ENCODE measurements at places on chromosomes 5 and 9.

- no peak for DNase-seq
Observed at GRCh38 chr9:19030899-19031298, 2.1 kb downstream of the SAXO1 start.

- DNase-seq: no peak
Observed at GRCh38 chr9:137891588-137892423, 14.2 kb downstream of the CACNA1B start.

DNA sequence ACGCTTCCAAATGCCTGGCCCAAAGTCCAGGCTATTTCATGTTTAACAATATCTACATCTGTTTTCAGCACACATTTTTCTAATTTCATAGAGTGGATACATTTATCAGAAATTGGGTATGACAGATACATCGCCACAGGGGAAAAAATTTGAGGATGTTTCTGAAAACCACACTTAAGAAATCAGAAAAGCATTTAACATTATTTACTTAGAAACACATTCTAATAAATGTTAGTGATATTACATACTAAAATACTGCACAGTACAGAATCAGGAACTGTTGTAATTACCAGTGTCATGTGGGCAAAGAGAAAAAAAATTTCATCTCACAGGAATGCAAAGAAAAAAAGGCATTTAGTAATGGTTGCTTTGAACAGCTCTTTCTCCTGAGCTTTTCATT is 310.5 kb upstream of the KIF2A start:
- DNase-seq: no peak

GRCh38 chr5:22542340-22542739 is 310.8 kb downstream of the CDH12 start:
- DNase-seq: no peak

GRCh38 chr9:128503870-128504269 is 649 bp upstream of the GLE1 start:
- no peak for DNase-seq

- DNase-seq: no peak
Observed at GRCh38 chr9:83056174-83056573, 6.8 kb downstream of the RASEF start.

DNA sequence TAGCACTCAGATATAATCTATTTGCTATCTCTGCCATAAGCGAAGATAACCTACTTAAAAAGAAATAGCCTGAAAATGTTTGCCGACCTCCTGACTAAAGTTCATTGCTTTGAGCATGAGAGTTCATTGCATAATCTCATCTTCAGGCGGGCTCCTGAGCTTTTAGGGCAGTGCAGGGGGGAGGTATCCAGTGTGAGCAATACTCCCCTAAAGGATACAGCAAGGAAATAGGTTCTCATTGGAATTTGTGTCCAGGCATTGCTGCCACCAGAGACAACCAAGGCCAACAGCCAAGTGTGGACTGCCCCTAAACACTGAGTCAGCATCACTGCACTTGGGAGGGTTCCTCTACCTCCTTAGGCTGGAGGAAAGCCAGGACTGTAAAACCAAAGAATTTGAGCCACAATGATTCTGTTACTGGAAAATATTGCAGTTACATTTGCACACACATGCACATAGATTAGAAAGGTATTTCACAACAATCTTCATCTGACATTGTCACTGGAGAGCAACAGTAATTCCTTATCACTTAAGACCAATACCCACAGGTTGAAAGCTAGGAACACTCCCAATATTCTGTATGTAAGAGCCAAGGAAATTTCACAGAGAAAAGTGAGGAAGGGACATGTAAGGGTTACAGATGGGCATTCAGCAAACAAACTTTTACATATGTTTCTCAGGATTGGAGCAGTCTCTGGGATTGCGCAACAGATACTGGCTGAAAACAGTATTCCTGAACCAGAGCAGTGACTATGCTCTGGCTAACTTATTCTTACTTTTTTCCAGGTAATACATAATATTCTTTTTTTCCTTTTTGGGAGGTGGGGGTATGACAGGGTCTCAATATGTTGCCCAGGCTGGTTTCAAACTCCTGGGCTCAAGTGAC is 98.6 kb upstream of the TLE1 start:
- DNase-seq: peak; percentile 63

GRCh38 chr9:35829764-35830096 is 702 bp downstream of the TMEM8B start:
- no peak for DNase-seq

DNA sequence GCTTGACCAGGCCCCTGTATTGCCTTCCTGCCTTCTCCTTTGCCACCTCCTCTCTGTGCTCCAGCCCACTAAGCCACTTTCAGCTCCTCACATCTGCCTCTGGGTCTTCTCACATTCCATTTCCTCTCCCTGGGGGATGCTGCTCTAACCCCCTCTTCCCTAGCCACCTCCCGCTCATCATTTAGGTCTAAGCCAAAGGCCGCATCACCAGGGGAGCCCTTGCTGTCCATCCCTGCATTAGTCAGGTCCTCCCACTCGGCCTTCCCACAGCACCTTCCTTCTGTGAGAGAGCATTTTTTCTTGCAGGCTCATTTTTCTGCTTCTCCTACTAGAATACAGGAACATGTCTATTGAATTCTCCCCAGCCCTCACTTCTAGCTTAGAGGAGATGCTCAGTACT is 72.6 kb upstream of the GALNT10 start:
- DNase-seq: no peak

- no peak for DNase-seq
Observed at GRCh38 chr5:17058438-17058837, 122.3 kb upstream of the MYO10 start.

- no peak for DNase-seq
Observed at GRCh38 chr9:33043671-33044070, 18.6 kb downstream of the DNAJA1 start.

DNA sequence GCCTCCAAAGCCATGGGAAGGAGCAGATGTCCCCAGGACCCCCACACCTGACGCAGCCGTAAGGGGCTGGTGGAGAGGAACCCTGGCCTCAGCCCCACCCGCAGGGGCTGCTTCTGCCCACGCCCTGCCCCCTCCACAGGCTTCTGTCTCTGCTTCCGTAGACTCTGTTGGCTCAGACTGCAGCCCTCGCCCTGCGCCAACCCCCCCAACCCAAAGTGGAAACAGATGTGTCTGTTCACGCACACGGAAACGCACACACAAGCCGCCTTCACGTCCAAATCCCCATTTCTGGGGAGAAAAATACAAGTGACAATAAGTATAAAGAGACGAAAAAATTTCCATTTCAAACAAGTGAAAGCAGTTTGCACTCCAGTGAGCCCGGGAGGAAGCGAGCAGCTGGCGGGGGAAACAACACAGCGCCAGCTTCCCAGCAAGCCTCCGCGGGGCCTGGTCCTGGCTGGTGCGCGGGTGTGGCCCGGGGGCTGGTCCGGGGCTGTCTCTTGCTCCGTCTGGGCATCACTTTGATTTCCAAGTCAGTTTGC is 32.6 kb upstream of the RXRA start:
- no peak for DNase-seq

GRCh38 chr9:113381909-113382411 is 5.2 kb upstream of the HDHD3 start:
- no peak for DNase-seq

GRCh38 chr5:149644629-149645028 is 63.3 kb downstream of the ARHGEF37 start:
- no peak for DNase-seq

DNA sequence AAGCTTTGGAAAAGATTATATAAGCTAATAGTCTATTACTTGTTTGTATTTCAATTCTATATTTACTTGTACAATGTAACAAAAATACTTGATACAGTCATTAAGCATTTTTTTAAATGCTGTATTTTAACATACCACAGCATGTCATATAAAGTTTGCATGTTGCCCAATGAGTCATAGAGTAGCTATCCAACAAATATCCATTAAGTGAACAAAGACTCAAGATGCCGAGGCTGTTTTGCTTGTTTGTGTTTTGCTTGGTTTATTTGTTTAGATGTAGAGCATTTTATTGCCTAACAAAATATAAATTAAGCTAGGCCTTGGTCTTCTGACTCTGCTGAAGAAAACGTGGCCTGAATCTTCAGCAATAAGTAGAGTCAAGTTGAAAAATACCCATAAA is 1584.3 kb upstream of the NUDT12 start:
- DNase-seq: no peak

DNA sequence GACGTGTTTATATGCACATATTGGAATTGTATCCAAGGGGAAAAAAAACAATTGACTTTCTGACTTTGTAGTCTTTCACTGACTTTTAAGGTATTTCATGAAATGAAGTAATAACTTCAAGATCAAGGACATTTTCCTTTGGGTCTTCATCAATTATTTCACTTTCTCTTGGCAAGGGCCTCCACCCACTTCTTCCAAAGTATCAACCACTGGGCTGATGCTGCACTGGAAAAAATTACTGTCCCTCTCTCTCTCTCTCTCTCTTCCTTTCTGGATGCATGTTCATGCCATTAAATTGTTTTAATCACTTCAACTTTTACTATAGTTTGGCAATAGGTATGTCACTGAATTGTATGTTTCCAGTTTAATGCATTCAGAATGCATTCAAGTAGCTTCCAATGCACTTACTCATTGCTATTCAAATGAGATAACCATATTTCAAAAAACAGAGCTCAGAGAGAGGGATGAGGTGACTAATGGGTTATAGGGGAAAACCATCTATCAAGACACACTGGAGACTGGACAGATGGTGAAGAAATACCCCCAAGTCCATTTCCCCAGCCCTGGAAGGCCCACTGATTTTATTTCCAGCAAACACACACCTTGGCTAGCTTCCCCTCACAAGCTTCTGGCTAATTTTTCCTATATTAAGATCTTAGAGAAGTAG is 585.3 kb downstream of the EBF1 start:
- DNase-seq: peak; percentile 49

DNA sequence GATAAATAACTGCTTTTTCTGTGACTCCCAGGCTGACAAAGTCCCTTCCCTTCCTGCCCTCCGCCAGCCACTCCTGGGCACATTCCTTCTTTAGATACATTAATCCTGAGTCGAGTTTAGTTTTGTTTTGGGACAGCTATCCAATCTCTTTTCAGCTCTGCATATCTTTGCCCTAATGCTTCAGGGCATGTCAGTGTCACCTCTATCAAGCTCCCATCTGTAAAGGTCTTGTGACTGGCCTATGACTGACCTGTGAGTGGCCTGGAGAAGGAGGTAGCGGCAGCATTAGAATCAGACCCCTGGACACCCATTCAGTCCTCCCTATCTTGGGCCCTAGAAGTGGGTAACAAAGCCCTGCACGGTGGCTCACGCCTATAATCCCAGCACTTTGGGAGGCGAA is 34.0 kb upstream of the KLF4 start:
- DNase-seq: no peak

DNA sequence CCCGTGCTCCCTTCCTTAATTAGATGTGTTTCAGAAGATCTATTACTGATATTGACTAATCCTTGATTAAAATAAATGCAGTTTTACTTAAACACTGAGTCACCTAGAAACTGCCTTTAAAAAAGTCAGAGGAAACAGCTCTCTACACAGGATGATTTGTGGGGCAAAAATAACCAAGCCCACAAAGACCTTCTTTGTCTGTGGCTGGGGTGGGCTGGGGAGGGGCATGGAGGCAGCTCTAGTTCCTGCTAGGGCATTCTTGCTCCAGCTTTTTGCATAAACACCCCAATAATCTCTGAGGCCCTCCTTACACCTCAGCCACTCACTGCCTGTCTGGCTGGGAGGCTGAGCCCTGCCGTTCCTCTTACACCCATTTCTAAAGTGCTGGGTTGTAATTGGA is 227.6 kb upstream of the DAP start:
- no peak for DNase-seq

DNA sequence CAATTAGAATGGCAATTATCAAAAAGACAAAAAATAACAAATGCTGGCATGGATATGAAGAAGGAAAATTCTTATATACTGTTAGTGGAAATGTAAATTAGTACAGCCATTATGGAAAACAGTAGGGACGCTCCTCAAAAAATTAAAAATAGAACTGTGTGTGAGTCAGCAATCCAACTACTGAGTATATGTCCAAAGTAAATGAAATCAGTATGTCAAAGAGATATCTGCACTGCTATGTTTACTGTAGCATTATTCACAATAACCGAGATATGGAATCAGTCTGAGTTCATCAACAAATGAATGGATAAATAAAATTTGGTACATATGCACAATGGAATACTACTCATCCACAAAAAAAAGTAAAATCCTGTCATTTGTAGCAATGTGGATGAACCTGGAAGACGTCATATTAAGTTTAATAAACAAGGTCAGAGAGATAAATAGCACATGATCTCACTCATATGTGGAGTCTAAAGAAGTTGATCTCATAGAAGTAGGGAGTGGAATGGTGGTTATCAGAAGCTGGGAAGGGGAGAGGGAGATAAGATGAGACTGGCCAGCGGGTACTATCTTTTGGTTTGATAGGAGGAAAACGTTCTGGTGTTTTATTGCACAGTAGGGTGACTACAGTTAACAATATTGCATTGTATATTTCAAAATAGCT is 16.6 kb upstream of the SHC3 start:
- no peak for DNase-seq

DNA sequence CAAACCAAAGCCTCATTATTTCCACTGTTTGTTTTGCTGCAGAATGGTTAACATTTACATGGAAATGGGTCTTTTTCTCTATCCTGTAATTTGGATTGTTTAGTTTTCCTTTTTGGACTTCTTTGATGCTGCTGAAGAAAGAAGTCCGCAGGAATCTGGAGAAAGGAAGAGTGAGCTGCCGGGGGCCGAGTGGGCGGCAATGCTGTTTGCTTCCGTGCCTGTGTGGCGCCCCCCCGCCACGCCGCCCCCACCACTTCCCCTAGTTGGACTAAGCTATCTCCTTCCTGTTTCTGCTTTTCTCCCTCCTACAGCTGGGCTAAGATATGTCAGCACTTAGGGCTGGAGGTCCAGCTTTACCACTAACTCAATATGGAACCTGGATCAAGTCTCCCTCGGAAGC is 39.7 kb downstream of the ACTL7B start:
- DNase-seq: no peak

- no peak for DNase-seq
Observed at GRCh38 chr5:174326372-174326771, 280.9 kb downstream of the NSG2 start.

DNA sequence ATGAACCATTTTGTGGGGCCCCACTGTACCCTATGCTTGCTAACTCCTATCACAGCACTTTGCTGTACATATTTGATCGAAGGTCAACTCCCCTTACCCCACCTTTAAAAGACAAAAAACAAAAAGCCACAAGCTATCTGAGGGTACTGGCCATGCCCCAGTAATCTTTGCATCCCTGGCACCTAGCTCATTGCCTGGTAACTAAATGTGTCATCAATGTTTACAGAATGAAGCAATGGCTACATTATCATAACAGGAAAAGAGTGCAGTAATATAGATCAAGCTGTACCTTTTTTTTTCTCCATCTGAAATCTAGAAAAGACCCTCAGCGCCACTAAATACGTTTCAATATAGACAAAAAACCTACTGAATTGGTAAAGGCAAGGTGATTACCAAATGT is 188.0 kb downstream of the ELAVL2 start:
- no peak for DNase-seq

DNA sequence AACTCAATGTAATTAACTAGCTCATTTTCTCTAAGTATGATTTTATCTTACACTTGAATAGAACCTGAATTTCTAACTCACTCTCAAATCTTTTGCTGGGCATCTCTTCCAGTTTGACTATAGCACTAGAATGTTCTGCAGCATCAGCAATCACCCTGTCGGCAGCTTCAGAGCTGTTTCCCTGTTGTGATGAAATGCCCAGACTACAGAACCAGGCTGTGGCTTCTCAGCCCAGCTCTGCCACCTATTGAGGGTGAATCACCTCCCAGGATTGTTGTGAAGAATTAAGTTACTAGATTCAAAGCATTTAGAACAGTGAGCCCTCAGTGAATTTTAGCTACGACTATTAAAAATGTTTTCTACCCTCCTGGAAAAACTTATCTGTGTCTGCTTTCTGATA is 90.4 kb upstream of the ANKRD55 start:
- DNase-seq: peak; percentile 35

- no peak for DNase-seq
Observed at GRCh38 chr5:10552183-10553143, 11.4 kb upstream of the ANKRD33B start.

All from non-pigmented ciliary epithelial cell (primary cell).